ENCODE measurements at places on chromosomes 5 and 9.

- DNase-seq = no peak
Measured at GRCh38 chr9:126698251-126698650, 84.5 kb downstream of the LMX1B start.

- DNase-seq = no peak
Measured at GRCh38 chr9:79764374-79764773, 192.6 kb downstream of the TLE4 start.

DNA sequence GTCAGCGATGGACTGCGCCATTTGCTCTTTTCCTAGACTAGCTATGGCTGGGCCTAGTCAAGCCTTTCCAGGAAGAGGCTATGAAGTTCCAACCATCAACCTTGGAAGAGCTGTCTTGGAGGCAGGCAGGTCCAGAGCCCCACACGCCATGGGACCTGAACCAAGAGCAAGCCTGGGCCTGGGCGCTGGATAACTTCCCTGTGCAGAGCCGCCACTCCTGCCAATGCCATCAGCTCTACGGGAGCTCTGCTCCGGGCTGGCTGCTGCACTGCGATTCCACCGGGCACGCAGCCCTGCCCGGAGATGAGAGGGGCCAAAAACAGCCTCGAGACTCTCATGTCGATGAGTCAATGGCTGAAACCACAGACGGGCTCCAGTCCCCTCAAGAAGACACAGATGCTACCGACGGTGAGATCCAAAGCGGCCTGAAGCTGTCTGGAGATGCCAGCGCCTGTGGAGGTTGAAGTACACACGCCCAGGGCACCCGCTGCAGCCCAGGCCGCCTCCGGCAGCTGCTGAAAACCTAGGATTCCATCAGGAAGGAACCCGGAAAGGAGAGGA is 103.7 kb upstream of the SELENOP start:
- DNase-seq = no peak

- DNase-seq = no peak
Measured at GRCh38 chr5:124080256-124080655, 568.3 kb downstream of the CSNK1G3 start.

GRCh38 chr9:14671377-14671776 is 21.9 kb downstream of the ZDHHC21 start:
- DNase-seq = no peak

DNA sequence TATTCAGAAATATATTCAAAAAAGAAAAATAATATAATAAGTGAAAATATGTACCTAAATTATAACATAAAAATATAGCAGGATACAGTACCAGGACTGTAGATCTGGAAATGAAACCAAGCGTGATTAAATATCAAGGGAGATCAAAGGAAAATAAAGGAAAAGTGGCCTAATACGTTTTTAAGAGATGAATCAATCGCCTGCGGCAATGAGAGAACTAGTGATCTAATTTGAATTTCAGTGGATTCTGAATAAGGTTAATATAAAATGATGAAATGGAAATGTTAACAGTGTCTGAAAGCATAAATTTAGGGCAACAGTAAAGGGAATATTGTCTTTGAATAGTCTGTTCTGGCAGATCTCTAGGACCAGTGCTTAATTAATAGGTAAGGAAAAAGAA is 1761.9 kb upstream of the ACO1 start:
- no peak for DNase-seq

All from neural crest cell (in vitro differentiated cells).